Activated CD4-positive, alpha-beta T cell treated with anti-CD3 and anti-CD28 coated beads, Interleukin-2, amount 10 ng/mL, durations not matched to agents 24 days and 14 days (primary cell): ENCODE measurements at places on chromosomes 4 and X. TPM values are rescaled to one million over a fixed set of nuclear protein-coding genes. Genes with fewer than 3 reads are reported as not detected.

DNA sequence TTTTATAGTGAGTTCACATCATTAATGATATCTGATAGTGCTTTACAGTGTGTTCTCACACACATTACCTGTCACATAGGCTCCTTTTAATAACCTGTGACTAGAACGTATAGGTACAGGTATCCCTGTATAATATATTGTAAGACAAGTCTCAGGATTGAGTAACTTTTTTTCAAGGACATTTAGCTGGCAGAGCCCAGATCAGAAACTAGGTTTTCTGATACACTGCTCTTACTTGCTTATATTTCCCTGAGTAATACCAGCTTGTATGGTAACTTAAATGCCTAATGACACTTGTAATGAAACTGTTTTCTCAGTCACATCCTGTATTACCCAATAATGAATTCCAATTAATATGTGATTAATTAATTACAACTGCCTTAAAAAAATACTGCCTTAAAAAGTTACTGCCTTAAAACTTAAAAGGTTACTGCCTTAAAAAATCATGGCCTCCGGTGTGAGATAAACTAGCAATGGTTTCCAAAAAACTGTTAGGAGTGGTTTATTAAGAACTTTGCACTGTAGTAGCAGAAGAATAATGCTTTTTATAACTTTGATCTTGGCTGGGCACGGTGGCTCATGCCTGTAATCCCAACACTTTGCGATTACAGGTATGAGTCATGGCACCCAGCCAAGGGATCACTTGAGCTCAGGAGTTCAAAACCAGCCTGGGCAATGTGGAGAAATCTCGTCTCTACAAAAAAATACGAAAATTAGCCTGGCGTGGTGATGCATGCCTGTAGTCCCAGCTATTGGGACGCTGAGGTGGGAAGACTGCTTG is 11.9 kb downstream of the COPS4 start:
- H3K4me3 ChIP-seq, result no peak overlapping the region
- DNase-seq, result no peak
- H3K27ac ChIP-seq, result no peak overlapping the region
- no peaks in the 10 kb centered on the region for H3K27me3 ChIP-seq

DNA sequence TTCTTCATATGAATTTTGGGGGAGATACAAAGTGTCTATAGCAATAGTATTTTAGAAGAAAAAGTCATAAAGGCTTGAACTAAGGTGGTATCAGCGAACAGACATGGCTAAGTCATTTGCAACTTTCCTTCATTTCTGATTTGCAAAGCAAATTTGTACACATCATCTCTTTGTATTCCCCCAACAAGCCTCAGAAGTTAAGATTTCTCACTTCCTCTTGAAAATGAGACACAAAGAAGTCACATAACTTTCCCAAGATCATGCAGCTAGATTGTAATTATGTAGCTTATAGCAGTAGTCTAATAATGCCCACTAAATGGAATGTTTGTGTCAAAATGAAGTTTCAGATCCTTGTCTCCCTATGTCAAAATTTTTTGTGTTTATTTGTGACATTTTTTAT is 709.8 kb upstream of the HS3ST1 start:
- no peak overlapping the region for H3K4me3 ChIP-seq
- H3K36me3 ChIP-seq, result no peaks in the 10 kb centered on the region
- no peak overlapping the region for H3K27ac ChIP-seq
- H3K27me3 ChIP-seq, result no peaks in the 10 kb centered on the region
- no peak for DNase-seq
- H3K4me1 ChIP-seq, result no peaks in the 10 kb centered on the region

DNA sequence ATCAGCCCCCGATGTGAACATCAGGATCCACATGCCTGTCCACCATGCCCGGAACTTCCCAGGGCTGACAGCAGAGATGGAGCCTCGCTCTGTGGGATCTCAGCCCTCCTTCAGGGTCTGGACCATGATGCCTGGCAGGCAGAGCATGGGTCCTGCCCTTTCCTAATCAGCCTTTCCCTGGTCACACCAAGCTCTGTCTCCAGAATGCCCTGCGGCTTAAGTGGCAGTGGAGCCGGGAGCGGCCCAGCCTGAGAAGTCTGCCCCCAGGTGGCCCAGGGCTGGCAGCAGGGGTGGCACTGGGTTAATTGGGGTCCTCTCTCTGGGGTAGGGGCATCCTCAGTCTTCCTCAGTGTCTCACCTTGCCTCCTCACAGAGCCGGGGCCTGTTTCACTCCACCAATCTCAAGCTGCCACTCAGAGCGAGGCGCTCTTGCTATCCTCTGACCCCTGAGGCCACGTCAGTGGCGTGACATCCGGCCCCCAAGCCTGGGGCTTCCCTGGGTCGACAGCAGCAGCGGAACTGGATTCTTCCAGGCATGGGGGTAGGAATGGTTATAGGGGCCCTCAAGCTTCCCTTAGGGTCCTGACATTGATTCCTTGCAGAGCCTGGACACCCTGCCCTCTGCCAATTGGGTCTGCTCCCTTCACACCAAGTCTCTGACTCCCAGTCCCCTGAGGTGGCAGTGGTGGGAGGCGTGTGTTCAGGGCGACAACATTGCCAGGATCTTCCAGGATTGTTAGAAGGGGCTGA is 20.8 kb upstream of the TMEM185A start:
- H3K27ac ChIP-seq, result no peak overlapping the region
- peaks cover 3% of the 10 kb centered on the region for H3K4me1 ChIP-seq
- H3K4me3 ChIP-seq, result no peak overlapping the region
- H3K36me3 ChIP-seq, result no peaks in the 10 kb centered on the region
- peaks cover 2% of the 10 kb centered on the region for H3K27me3 ChIP-seq
- peak; percentile 28 for DNase-seq

- no peak overlapping the region for H3K4me3 ChIP-seq
- no peak for DNase-seq
- no peaks in the 10 kb centered on the region for H3K27me3 ChIP-seq
These were observed 627.5 kb downstream of the PCDH19 start for GRCh38 chrX:99782516-99783040.

DNA sequence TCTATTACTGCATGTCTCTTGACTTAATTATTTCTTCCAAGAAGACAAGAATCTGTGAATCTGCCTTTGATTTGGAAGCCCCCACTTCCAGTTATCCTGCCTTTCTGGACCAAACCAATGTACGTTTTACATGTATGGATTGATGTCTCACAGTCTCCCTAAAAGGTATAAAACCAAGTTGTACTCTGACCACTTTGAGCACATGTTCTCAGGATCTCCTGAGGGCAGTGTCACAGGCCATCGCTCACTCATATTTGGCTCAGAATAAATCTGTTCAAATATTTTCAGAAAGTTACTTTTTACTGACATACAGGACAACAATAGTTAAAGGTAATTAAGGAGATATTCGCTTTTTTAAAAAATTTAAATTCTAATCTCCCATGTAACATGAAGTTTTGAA is 188.6 kb upstream of the CPXCR1 start:
- no peaks in the 10 kb centered on the region for H3K4me1 ChIP-seq
- H3K4me3 ChIP-seq, result no peak overlapping the region
- no peaks in the 10 kb centered on the region for H3K36me3 ChIP-seq
- no peak for DNase-seq
- no peak overlapping the region for H3K27ac ChIP-seq

- no peak overlapping the region for H3K4me3 ChIP-seq
- no peaks in the 10 kb centered on the region for H3K4me1 ChIP-seq
- H3K27ac ChIP-seq, result no peak overlapping the region
These were observed 30.6 kb downstream of the LONRF3 start for GRCh38 chrX:119004920-119005524.

DNA sequence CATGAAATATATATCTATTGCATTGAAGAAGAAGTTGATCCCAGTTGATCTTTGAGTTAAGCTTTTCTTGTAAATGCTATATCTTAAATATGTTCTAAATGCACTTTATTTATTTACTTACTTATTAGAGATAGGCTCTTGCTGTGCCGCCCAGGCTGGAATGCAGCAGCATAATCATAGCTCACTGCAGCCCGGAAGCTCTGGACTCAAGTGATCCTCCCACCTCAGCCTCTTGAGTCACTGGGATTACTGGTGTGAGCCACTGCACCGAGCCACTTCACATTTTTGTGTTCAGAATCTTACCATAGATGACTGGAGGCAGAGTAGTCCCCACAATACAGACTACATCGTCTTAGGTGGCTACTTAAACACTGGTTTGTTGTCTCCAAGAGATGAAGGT is 324.3 kb upstream of the SLIT2 start:
- no peak overlapping the region for H3K27ac ChIP-seq
- H3K27me3 ChIP-seq, result no peaks in the 10 kb centered on the region
- H3K36me3 ChIP-seq, result no peaks in the 10 kb centered on the region
- no peak overlapping the region for H3K4me3 ChIP-seq
- no peak for DNase-seq
- H3K4me1 ChIP-seq, result no peaks in the 10 kb centered on the region

GRCh38 chrX:152024710-152025109 is 50.2 kb upstream of the GABRE start:
- no peak overlapping the region for H3K27ac ChIP-seq
- H3K27me3 ChIP-seq, result no peaks in the 10 kb centered on the region
- no peak for DNase-seq
- no peak overlapping the region for H3K4me3 ChIP-seq
- no peaks in the 10 kb centered on the region for H3K36me3 ChIP-seq

DNA sequence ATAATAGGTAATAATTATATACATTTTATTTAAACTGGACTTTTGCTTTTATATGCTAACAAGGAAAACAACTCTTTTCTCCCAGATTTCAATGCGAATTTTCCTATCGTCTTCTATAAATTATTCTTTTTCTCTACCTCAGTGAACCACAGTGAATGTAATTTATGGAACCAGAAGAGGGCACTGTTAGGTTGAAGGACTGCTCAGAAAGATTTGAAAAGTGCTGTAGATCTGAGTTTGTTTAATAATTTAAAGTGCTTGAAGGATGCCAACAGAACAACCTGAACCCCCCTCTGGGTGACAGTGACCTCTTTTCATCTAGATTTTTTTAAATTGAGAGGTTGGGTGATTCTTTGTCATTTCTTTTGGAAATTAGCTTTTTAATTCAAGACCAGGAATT is 54.9 kb downstream of the PHOX2B start:
- H3K27me3 ChIP-seq, result peaks cover 3% of the 10 kb centered on the region
- H3K27ac ChIP-seq, result no peak overlapping the region
- no peaks in the 10 kb centered on the region for H3K36me3 ChIP-seq
- no peak overlapping the region for H3K4me3 ChIP-seq

GRCh38 chrX:150032742-150033141 is 94.5 kb upstream of the EOLA2 start:
- peaks cover 10% of the 10 kb centered on the region for H3K4me1 ChIP-seq
- no peak overlapping the region for H3K4me3 ChIP-seq
- no peaks in the 10 kb centered on the region for H3K36me3 ChIP-seq

DNA sequence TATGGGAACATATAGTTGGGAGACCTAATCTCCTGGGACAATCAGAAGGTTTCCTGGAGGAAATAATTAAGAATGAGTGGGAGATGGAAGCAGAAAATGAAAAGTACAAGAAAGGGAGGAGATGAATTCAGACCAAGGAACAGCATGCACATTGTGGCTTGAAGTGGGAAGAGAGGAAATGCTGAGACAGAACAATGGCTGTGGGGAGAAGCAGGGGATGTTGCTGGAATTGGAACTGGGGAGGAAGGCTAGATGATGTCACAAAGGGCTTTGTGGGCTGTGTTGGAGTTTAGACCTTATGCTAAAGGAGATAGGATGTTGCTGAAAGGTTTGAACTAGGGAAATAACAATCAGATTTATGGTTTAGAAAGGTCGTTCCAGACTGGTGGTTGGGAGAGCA is 119.5 kb upstream of the DIPK2B start:
- H3K27ac ChIP-seq, result no peak overlapping the region
- no peak for DNase-seq
- no peaks in the 10 kb centered on the region for H3K4me1 ChIP-seq
- H3K36me3 ChIP-seq, result no peaks in the 10 kb centered on the region
- no peak overlapping the region for H3K4me3 ChIP-seq

- H3K27me3 ChIP-seq, result peaks cover 2% of the 10 kb centered on the region
- H3K4me3 ChIP-seq, result no peak overlapping the region
- H3K36me3 ChIP-seq, result no peaks in the 10 kb centered on the region
- no peak for DNase-seq
- no peak overlapping the region for H3K27ac ChIP-seq
- no peaks in the 10 kb centered on the region for H3K4me1 ChIP-seq
These were observed 50.0 kb downstream of the COMMD8 start for GRCh38 chr4:47413521-47413920.

DNA sequence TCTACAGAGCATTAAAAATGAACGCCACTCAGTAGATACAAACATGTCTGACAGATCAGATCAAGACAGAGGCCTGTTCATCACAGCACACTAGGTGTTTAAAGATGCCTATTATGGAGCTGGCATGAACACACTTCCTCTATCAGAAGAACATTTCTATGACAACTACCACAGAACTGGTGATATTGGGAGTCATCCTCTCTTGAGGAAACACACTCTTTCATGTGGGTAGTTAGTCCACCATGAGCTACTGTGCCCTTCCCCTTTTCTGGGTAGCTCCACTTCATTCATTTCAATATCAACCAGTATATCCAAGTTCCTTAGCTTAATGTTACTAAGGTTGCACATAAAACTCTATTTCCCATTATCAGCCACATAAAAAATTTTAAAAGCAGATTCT is 46.7 kb downstream of the MAOB start:
- DNase-seq, result no peak
- no peaks in the 10 kb centered on the region for H3K27me3 ChIP-seq
- no peak overlapping the region for H3K27ac ChIP-seq
- H3K4me1 ChIP-seq, result no peaks in the 10 kb centered on the region

Gene PRMT9
- 8.1 TPM in 2 replicates for total RNA-seq

Gene MBNL3
- total RNA-seq, result 12.2 and 15.4 TPM in 2 replicates

Gene FAM149A
- 0.33 TPM in 1 of 2 replicates, not detected in the other for total RNA-seq

Gene SPANXA1
- total RNA-seq, result not detected in 2 replicates
